ENCODE measurements at places on chromosomes 5 and 9. TPM values are rescaled to one million over a fixed set of nuclear protein-coding genes. Genes with fewer than 3 reads are reported as not detected.

CLK4 gene
- total RNA-seq: 34.1 TPM

HTR1A gene
- total RNA-seq: not detected

GRCh38 chr9:11092974-11093373 lies 480.2 kb upstream of the PTPRD start:
- DNase-seq: no peak

GRCh38 chr5:157592594-157592993 lies 17.0 kb upstream of the ADAM19 start:
- DNase-seq: no peak

ZNF366 gene
- total RNA-seq: 13.6 TPM

DNA sequence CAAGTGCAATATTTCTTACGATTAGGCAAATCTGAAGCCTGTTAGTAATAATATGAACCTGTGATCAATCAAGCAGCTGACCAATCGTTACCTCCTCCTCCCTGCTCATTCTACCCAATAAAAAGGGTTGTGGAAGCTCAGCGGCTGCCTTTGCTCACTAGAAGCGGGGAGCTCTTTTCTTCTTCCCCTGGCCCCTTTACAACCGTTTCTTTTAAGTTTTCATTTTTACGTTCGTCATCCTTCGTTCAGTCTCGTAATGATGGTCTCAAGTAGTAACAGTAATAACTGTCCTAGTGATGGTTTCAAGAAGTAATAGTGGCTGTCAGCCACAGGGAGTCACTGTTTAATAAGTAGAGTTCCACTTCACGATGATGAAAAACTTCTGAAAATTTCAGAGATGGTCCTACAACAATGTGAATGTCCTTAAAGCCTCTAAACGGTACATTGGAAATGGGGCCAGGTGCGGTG lies 6.2 kb downstream of the UGT3A2 start:
- DNase-seq: no peak
